Cortex of kidney (tissue), 1 donor: ENCODE measurements at places on chromosomes 6 and 20.

- no peak for DNase-seq
Measured at GRCh38 chr6:165952514-165952913, 215.1 kb downstream of the TBXT start.

DNA sequence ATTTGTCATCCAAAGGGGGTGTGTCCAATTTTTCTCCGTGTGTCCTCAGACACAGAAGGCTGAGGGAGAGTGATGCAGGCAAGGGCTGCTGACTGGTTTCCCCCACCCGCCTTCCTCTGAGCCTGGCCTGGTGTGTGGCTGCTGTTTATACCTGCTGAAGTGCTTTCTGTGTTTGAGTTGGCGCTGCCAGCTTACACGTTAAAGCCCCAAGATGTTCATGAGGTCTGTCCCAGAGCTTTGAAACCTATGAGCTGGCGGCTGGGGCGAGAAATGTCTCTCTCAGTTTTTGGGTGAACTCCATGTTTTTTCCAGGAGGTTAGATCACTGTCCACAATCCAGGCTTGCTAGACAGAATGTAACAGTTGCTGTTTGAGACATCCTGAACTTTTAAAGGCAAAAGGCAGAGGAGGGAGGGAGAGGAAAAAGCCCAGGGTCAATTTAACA is 69.0 kb upstream of the CCN2 start:
- no peak for DNase-seq

- no peak for DNase-seq
Measured at GRCh38 chr6:84835340-84835739, 70.9 kb upstream of the TBX18 start.

GRCh38 chr6:69914015-69914485 is 47.7 kb downstream of the COL19A1 start:
- no peak for DNase-seq

GRCh38 chr6:53112404-53112803 is 36.2 kb downstream of the GCM1 start:
- DNase-seq: no peak

DNA sequence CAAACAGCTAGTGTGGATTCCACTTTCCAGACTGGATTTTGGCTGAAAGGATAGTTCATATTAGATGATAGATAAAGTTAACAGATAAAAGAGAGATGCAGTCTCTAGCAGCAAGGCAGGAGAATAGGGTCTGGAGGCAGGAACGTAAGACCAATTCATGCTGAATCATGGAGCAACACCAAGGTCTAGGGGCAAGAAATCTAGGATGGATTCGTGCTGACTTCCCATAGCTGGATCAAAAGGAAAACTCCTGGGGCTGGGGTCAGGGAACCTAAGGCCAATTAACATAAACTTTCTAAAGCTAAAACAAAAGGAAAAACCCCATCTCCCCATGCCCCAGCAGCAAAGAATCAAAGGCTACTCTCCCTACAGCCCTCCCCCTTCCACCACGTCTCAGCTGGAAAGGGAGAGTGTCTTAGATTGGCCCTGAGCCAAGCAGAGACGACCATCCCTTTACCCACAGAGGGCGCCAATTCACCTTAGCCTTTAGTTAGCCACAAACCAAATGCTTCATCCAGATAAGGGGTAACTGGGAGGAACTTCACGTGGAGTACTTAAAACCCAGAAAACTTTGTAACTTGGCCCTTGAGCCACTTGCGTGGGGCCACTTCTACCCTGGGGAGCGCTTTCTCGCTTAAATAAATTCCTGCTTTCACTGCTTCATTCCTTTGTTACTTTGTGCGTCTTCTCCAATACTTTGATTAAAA is 7.6 kb downstream of the TREM1 start:
- no peak for DNase-seq

- DNase-seq: no peak
Measured at GRCh38 chr6:114033606-114034005, 62.7 kb upstream of the HDAC2 start.

DNA sequence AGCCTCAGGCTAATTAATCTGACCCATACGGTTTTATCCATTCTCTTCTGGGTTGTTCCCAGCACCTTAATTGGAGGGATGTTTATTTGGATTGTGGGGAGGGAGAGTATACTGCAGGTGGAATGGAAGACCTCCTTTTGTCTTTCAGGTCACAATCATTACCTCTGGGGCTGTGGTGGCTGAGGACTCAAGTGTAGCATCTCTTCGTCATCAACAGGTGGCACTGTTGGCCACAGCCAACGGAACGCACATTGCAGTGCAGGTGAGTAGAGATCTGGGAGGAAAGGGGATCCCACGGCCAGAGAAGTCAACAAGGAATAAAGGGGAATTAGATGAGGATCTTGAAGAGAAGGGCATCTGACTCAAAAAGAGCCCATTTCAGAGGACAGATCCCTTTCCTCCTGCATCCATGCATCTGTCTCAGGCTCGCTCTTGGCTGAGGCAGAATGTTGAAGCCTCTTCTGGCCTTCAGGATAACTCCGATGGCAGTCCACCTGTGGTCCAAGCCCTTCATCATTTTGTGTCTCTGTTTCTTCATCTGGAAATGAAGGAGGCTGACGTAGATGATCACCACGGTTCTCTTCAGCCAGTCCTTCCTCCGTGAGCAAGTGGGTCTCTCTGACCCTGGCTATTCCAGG is 3.2 kb upstream of the DEF6 start:
- no peak for DNase-seq

- DNase-seq: no peak
Measured at GRCh38 chr20:11329271-11329670, 588.4 kb upstream of the BTBD3 start.

DNA sequence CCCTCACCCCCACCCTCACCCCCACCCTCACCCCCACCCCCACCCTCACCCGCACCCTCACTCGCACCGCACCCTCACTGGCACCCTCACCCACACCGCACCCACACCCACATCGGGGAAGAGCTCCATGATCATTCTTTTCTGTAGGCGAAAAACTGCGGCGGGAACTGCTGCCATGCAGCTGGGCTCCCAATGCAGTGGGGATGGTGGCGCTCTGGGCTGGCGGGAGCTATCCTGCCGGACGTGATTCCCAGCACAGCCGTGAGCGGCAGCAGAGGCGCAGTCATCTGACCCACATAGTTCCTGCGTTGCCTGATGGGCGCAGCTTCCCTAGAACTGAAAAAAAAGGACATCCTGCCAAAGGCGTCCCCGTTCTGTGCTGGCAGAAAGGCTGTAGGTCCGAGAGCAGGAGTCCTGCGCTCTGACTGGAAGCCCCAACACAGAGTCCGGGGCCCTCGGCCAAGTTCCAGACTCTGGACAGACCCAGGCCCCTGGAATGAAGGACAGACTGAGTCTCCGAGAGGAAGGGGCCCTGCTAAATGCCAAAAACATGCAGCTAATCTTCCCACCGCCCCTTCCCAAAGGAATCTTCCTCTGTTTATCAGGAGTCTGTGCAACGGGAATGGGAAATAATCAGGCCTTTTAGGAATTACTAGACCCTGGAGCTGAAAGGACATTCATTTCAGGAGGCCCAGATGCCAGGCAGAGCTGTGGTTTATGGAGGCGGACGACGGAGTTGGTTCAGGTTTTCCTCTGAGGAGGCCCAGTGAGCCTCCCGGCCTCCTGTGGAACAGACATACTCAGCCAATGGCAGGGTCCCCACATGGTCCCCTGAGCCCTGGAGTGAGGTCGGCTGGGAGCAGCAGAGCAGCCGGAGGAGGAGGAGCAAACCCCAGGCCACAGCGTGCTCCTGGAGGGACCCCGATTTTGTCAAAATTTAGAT is 14.1 kb upstream of the TCFL5 start:
- DNase-seq: no peak

GRCh38 chr6:169536446-169537170 is 165.2 kb downstream of the WDR27 start:
- no peak for DNase-seq

DNA sequence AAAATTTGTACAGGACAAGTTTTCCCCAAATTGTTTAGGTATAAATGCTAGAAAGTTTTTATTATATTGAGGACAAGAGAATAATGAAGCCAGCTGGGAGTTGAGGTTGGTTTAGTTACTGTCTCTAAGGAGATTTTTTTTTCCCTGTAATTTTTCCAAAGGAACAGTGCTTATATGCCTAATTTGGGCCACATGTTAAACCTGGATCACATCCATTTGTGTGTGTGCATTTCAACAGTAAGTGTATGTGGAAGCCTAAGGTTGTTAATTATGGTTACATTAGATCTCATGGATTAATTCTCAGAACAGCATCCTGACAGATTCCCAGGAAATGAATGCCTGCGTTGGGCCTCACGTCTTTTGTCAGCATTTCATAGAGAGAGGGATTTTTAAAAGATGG is 4.5 kb downstream of the IGF2R start:
- DNase-seq: no peak

GRCh38 chr6:17446713-17447112 is 53.3 kb downstream of the CAP2 start:
- DNase-seq: no peak

GRCh38 chr6:79512014-79512413 is 25.2 kb downstream of the LCA5 start:
- DNase-seq: no peak

GRCh38 chr6:42366011-42366705 is 85.6 kb downstream of the TRERF1 start:
- DNase-seq: no peak

DNA sequence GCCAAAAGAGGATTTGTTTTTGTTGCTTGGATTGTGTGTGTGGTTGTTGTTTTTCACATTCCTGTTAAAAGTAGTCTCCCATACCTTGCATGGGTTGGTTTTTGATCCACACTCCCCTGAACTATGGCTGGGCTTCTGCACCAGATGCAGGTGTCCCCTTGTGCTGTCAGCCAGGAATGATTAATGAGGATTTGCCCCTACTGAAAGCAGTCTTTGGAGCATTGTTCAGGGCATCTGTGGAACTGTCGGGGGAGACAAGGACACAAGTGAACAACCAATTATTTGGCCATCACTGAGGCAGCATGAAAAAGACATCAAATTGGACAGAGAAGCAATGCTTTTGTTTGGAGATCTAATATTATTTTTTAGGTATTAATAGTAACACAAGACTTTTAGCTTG is 373.2 kb upstream of the MMS22L start:
- DNase-seq: no peak

DNA sequence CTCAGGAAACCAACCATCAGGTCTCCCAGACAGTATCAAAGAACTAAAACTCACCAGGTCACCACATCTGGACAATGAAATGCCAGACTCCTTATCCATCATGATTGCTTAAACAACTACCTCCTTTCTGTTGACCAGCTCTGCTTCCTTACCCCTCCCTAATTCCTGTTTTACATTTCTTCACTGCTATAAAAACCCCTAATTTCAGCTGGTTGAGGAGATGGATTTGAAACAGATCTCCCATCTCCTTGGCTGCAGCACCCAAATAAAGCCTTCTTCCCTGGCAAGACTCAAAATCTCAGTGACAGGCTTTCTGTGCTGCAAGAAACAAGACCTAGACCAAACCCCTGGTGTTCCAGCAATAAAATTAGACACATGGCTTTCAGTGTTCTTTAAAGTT is 40.3 kb downstream of the MYLK4 start:
- no peak for DNase-seq

- DNase-seq: no peak
Measured at GRCh38 chr6:57029213-57029612, 17.3 kb upstream of the KIAA1586 start.

DNA sequence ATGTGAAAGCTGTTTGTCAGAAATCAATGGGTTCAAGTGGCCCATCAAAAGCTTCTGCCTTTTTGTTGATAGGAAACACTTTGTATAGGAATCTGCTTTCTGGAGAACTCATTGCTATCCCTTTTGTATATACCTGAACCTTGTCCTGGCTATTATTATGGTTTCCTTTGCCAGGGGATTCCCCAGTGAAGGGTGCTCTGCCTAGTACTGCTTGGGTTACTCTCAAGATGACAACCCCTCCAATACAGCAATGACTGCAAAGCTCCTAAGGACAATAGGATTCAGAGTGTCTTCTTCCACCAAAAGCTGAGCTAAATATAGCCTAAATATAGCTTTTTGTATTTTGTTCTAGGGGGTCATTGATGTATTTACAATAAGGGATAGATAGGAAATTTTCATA is 54.0 kb upstream of the PTPRK start:
- no peak for DNase-seq

GRCh38 chr6:44169154-44169553 is 10.5 kb downstream of the CAPN11 start:
- DNase-seq: no peak

DNA sequence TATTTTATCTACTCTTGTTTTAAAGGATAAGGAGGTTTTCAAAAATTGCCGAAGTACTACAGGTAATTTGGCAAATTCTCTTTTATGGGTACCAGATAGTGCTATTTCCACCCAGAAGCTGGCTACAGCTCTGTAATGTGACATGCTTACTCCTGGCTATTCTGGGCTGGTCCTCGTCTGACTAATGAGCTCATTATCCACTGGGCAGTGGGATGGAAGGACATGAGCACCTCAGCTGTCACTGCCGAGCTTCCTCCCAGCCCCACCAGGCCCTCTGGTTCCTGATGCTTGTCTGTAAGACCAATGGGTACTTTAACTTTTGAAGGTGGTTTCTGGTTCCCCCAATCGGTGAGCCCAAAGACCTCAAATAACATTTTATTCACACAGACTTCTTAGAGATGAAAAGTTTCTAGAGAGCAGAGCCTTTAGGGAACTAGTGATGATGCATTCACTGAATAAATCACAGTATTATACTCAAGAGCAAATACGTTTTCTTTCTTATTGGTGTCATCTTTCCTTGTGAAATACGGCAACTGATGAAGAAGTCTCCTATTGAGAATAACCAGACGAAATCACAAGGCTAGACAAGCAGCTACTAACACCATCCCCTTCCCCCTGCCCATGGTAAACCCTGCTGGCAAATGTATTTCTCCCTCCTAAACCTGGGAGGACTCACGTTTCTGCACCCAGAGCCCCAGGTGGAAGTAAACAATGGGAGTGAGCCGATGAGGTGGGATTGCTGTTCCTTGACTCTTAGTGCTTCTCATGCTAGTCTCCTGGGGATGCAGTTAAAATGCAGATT is 80.8 kb downstream of the SLC22A3 start:
- no peak for DNase-seq

DNA sequence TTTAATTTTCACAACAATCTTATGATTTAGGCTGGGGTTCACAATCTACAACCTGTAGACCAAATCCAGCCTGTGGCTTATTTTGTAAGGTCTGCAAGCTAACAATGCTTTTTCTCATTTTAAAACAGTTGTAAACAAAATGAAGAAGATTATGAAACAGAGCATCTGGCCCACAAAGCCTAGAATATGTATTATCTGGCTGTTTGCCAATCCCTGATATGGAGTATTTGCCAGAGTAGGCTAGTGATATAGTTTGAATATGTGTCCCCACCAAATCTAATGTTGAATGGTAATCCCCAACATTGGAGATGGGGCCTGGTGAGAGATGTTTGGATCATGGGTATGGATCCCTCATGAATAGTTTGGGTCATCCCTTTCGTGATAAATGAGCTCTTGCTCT is 201.8 kb downstream of the DHX35 start:
- no peak for DNase-seq

GRCh38 chr6:36443471-36444428 is 950 bp downstream of the KCTD20 start:
- DNase-seq: no peak

- DNase-seq: no peak
Measured at GRCh38 chr20:7657569-7657968, 282.7 kb downstream of the HAO1 start.
